Activated CD8-positive, alpha-beta memory T cell treated with anti-CD3 and anti-CD28 coated beads, Interleukin-2, amount 10 ng/mL, durations not matched to agents 7 days and 5 days (primary cell): ENCODE measurements at places on chromosomes 2 and 18. TPM values are rescaled to one million over a fixed set of nuclear protein-coding genes. Genes with fewer than 3 reads are reported as not detected.

Gene VWC2L
- not detected for total RNA-seq

DNA sequence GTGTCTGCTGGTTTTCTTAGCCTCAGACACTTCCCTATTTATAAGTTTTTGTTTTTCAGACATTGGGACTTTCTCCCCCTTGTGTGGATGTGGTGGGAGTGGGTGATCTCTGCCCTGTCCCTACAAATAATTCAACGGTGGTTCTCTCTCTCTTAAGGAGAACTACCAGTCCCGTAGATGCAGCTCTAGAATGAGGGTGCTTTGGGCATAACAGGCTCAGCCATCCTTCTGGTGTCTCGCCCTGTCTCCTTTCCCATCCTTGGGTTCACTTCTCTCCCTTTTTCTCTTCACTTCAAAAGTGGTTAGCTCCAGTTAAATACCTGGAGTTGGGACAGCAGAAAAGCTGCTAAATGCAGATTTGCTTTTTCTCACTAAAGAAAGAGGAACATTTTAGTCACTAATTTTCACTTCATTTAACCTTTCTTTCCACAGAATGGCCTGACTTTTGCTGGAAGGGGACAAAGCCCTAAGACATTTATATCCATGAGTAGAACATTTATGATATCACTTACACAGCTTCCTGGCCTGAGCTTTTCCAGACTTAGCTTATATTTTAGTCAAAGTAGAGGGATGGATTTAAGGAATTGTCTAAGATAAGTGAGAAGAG lies 121.2 kb upstream of the CXCR4 start:
- DNase-seq, result no peak

Gene MC2R
- total RNA-seq, result not detected

GRCh38 chr18:56083097-56083521 lies 495.1 kb upstream of the TCF4 start:
- DNase-seq, result no peak

Gene IL18RAP
- 14.9 TPM for total RNA-seq

- DNase-seq, result no peak
These were observed 296.3 kb downstream of the DYSF start for GRCh38 chr2:71749671-71750101.

DNA sequence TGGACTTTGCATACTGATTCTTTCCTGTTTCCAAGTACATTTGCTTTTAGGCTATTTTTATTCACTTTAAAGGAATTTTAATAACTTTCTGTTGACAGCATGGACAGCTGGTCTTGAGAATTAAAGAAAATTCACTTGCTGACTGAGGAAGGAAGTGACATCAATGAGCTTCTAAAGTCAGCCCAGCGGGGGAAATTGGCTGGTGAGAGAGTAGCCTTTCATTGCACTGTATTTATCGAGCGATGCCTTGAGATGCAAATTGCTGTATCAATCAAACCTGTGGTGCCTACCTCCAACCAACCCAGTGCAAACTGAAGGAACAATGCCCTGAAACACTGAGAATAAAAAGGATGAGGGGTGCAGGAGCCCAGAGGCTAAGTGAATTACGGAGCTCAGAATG lies 91.4 kb upstream of the AQP4 start:
- DNase-seq, result no peak

- DNase-seq, result no peak
These were observed 501.7 kb upstream of the TCF4 start for GRCh38 chr18:56089612-56090258.

- DNase-seq, result no peak
These were observed 396.2 kb downstream of the ZNF516 start for GRCh38 chr18:76098674-76099411.

Gene RESP18
- not detected for total RNA-seq
